Stimulated activated CD8-positive, alpha-beta memory T cell treated with anti-CD3 and anti-CD28 coated beads, Interleukin-7, amount 100 ng/mL, for 1 hour (primary cell): ENCODE measurements at places on chromosomes 2 and 18.

- DNase-seq = no peak
Observed at GRCh38 chr2:224393157-224393872, 8.6 kb downstream of the FAM124B start.

DNA sequence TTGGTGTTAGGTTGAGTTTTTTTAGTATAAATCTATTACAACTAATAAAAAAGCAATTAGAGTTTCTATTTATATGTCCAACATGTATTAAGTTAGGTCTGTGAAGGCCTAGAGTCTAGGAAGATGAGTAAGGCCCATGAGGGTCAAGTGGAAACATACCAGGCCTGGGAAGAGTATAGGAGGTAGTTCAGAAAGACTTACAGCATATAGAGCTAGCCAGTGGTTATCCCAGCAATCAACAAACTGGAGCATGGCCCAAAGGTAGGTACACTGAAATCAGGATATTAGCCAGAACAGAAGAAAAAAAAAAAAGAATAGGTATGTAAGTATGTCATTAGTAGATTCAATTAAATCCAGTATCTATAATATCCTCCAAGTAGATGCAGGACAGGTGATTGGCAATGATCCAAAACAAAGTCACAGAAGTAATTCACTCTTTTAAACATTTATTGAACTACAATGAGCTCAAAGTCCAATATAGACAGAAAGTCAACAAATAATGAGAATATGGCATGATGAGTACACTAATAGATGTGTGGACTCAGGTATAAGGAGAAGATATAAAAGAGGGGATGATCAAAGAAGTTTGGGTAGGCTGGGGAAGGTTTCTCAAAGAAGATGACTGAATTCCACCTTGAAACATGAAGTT lies 70.3 kb downstream of the IKZF2 start:
- DNase-seq = no peak

GRCh38 chr2:99079226-99079625 lies 62.3 kb upstream of the C2orf15 start:
- DNase-seq = no peak

DNA sequence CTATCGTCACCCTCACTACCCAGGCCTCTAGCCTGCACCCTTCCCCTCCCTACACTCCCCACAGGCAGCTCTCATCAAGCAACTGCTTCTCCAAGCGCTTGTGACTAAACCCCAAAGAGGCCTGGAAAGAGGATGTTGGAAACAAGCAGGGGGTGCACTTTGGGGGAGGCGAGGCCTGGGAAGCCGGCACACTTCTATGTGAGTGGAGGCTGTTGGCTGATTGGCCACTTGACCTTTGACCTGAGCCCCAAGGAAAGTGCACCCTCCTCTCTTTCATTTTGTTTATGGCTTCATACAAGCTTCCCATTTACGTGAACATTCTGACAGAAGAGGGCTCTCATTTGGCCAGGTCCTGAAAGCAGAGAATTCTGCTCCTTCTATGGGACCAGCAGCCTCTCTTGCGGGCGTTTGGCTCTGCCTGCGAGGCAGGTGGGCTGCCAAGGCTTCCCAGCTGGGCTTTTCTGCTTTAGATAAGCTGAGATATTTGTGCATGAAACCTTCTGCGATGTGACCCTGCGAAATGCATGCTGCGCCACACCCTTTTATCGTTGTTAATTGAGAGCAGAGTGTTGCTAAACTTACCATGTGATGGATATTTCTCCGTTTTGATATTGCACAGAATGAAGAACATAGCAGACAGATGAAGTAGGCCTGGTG lies 134.8 kb upstream of the NCK2 start:
- no peak for DNase-seq

- no peak for DNase-seq
Observed at GRCh38 chr2:102042196-102043081, 50.7 kb downstream of the IL1R2 start.

- DNase-seq = peak; percentile 20
Observed at GRCh38 chr2:71100195-71100964, 29.6 kb downstream of the MCEE start.

- no peak for DNase-seq
Observed at GRCh38 chr2:55130849-55131248, 80.6 kb upstream of the RTN4 start.

DNA sequence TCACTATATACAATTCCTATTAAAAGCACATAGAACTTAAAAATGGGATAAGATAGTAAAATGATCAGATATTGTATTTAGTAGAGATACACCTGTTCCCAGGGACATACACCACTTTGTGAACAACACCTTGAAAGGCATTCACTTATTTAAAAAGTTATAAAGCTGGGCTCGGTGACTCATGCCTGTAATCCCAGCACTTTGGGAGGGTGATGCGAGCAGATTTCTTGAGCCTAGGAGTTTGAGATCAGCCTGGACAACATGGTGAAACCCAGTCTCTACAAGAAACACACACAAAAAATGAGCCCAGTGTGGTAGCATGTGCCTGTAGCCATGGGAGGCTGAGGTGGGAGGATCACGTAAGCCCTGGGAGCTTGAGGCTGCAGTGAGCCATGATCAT lies 90.9 kb downstream of the RAPGEF4 start:
- no peak for DNase-seq

DNA sequence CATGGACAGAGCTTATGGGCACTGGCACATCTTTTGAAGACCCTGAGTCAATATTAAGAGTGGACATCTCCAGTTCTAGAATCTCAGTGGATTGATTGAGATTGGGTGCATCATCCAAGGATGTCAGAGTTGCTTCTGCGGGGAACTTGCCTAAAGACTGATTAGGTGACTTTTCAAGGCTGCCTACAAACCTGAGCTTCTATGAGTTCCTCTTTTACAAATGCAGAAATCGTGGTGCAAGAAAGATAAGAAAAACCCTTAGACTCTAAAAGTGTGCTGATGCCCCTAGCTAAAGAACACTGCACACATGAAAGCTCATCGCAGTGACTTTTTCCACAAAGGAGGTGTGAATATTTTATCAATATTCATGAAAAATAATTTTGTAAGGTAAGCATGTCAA lies 86.8 kb upstream of the NEDD4L start:
- DNase-seq = no peak

GRCh38 chr2:231769170-231770136 lies 11.6 kb downstream of the PDE6D start:
- DNase-seq = no peak

- DNase-seq = no peak
Observed at GRCh38 chr18:23573626-23574431, 12.5 kb downstream of the NPC1 start.

DNA sequence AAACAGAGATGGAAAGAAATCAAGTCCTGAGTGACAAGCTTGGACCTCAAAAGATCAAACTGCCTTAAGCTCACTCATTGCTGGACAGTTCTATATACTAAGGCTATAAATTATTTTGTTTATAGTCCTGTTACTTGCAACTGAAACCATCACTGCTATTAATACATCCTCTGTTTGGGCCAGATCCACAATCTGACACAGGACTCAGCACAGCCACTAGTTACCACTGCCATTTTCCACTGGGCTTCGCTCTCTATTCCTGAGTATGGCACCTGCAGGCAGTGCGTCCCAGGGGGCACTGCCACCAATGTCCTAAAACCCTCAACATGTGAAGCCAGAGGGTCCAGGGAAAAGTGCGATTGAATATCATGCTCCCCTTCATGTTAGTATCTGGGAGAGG lies 52.3 kb downstream of the CYP26B1 start:
- no peak for DNase-seq

GRCh38 chr2:160055726-160056108 lies 6.7 kb downstream of the PLA2R1 start:
- DNase-seq = no peak

GRCh38 chr2:107036293-107036692 lies 150.3 kb upstream of the ST6GAL2 start:
- no peak for DNase-seq

GRCh38 chr2:99403524-99403923 lies 66.3 kb downstream of the EIF5B start:
- no peak for DNase-seq

- no peak for DNase-seq
Observed at GRCh38 chr2:85748985-85749875, 4.6 kb upstream of the ATOH8 start.

GRCh38 chr18:32582455-32582854 lies 111.8 kb upstream of the GAREM1 start:
- DNase-seq = no peak

DNA sequence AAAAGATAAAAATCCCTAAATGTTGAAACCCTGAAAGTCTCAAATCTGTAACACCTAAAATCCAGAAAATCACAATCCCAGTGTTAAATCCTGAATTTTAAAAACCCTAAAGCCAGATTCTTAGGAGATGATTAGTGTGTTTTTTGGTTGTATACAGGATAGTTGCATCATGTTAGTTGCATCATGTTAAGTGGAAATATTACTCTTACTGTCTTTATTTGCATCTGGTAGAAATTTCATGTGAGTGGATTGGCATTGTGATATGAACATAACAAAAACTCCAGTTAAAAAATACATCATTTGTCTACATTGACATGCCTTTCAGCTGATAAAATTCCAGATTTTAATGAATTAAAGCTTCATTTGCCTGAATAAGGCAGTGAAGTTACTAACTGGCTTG lies 683.1 kb upstream of the ACVR2A start:
- no peak for DNase-seq

- DNase-seq = no peak
Observed at GRCh38 chr2:15643791-15644585, 52.3 kb downstream of the DDX1 start.

GRCh38 chr2:57490741-57491140 lies 555.9 kb upstream of the VRK2 start:
- DNase-seq = no peak

DNA sequence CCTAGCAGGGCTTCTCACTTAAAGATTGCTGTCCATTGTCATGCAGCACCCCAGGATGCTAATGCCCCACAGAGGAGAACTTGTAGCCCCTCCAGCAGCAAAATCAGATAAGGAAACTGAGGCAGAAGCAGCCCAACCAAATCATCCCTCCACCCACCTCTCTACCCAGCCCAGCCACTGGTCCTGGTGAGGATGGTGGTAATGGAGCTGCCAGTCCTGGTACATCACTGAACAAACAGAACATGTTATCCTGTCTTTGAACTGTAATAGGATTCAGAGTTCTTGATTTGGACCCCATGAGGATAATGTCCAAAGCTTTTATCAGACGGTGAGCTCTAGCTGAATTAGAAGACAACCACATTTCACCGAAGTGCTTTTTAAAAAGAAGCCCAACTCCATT lies 113.2 kb downstream of the MRO start:
- DNase-seq = no peak
